Ureter (tissue), 1 donor: ENCODE measurements at places on chromosomes 5 and 9. TPM values are rescaled to one million over a fixed set of nuclear protein-coding genes. Genes with fewer than 3 reads are reported as not detected.

GRCh38 chr5:172446336-172447051 is 7.8 kb downstream of the SH3PXD2B start:
- DNase-seq, result no peak

PTGDS gene
- total RNA-seq, result 111 TPM

GRCh38 chr5:1936413-1936812 is 53.7 kb upstream of the IRX4 start:
- DNase-seq, result no peak

- no peak for DNase-seq
Measured at GRCh38 chr5:157295247-157295646, 29.3 kb downstream of the CYFIP2 start.

DNA sequence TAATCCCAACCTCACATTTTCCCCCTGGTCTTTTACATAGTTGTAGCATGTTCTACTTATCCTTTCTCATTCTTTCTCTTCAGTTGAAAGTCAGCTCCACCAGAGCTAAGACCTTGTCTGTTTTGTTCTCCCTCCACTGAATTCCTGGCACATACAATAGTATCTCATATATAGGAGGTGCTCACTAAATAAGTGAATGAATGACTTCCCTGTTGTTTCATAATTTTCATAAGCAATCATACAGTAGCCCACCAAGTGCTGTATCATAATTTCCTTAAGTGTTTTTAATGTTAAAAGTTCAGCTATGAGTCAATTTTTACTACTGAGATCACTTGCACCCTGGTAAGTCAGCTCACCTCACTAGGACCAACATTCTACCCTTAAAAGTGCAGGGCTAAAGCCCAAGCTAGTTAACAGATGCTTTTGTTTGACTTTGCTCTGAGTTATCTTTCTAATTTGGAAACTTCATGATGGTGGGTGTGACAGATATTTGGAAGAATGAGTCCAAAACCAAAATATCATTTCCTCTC is 27.6 kb downstream of the TMEM245 start:
- DNase-seq, result no peak

SLC4A9 gene
- total RNA-seq, result 0.13 TPM

C9orf50 gene
- not detected for total RNA-seq

DNA sequence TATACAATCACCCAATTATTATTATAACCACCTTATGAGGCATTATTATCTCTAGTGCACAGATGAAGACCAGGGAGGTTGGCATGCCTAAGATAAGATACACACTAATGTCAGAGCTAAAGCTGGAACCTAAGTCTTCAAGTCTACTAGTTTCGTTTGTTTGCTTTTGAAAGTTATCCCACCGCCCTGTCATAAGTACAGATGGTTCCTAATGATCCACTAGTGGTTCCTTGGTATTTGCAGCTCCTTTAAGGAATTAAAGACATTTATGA is 14.1 kb downstream of the NDUFA8 start:
- DNase-seq, result no peak

IFNA14 gene
- not detected for total RNA-seq

DNA sequence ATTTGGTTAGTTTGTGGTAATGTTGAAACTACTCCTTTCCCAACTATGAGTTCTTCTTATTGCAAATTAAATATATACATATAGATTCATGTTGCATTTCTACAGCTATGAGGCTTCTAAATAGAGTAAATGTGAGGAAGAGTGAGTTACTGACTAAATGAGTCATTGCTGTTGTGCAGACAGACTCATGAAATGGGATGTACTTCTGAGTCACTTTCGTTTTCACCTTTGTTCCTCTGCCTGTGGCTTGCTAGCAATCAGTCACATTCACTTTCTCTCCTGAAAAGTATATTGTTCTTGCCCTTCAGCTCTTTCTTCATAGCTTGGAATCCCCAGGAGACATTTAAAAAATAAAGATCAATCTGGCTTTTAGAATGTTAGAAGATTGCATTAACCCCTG is 295.5 kb upstream of the SMC2 start:
- no peak for DNase-seq

- no peak for DNase-seq
Measured at GRCh38 chr9:19416143-19416542, 7.3 kb downstream of the ACER2 start.

- peak; percentile 51 for DNase-seq
Measured at GRCh38 chr9:113808391-113809358, 67.4 kb upstream of the ZNF618 start.

- DNase-seq, result no peak
Measured at GRCh38 chr5:3190930-3191329, 404.7 kb upstream of the IRX1 start.

PLPP1 gene
- total RNA-seq, result 180 TPM

CYLC2 gene
- total RNA-seq, result not detected

GRCh38 chr5:129377504-129377903 is 82.6 kb upstream of the ADAMTS19 start:
- no peak for DNase-seq

GRCh38 chr5:40475561-40475960 is 204.2 kb upstream of the PTGER4 start:
- DNase-seq, result no peak

GRCh38 chr5:135329913-135330797 is 68.9 kb downstream of the MACROH2A1 start:
- no peak for DNase-seq

- DNase-seq, result no peak
Measured at GRCh38 chr5:164191240-164191639, 685.8 kb downstream of the MAT2B start.

- no peak for DNase-seq
Measured at GRCh38 chr5:146098047-146098446, 7.3 kb downstream of the PLAC8L1 start.

PCDHB9 gene
- total RNA-seq, result 1.9 TPM

GDA gene
- total RNA-seq, result 6.6 TPM

- no peak for DNase-seq
Measured at GRCh38 chr5:90696153-90696552, 137.6 kb downstream of the ADGRV1 start.

- no peak for DNase-seq
Measured at GRCh38 chr5:61200582-61201155, 38.4 kb upstream of the SMIM15 start.

DNA sequence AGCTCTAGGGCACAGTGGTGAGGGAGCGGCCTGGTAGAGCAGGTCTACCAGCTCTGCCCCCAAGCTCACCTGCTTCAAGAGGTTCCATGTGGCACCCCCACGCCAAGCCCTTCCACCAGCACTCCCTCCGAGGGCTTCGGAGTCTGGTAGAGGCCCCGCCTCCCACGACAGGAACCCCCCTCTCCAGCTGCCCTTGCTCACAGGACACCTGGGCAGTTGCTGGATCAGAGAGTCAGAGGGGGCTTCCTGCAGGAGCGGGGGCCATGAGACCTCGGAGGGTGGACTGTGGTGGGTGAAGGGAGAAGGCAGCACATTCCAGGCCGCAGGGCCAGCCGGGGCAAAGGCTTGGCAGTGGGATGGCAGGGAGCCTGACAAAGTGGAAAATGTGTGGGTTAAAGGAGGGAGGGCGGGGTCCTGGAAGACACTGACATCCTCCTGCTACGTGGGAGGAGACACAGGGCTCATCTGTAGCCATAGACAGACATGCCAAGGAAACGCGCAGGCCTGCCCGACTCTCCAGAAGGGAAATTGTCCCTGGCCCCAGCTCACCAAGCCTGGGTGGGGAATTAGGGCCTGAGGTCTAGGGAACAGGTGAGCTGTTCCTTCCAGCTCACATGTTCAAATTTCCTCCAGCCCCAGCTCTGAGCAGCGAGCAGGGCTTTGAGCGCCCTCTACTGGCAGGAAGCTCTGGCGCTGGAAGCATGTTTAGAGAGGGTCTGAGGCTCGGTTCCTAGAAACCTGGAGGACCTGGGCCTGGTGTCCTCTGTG is 74.2 kb downstream of the NTNG2 start:
- DNase-seq, result peak; percentile 72

DNA sequence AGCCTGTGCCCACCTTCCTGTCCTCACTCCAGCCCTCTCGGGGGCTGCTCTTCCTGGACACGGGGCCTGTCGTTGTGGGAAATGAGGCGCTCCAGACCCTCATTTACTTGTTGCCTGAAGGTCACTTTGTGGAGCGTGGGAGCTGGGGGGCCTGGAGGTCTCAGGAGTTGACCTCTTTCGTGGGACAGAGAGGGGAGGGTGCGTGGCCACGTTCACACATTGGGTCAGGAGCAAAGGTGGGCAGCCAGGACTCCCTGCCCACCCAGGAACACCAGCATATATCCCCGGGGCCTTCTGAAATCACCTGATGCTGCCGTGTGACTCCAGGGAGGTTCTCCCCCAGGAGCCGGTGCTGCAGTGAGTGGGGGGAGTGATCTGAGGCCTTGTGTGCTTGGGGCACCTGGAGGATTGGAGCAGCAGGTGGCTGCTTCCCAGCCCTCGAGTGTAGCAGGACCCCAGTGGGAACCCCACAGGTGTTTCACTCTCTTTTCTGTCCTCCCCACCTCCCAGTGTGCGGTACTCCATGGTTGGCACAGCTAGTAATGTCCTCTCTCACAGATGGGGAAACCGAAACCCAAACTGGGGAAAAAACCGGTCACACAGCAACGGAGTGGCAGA is 20.3 kb downstream of the NCS1 start:
- no peak for DNase-seq

DNA sequence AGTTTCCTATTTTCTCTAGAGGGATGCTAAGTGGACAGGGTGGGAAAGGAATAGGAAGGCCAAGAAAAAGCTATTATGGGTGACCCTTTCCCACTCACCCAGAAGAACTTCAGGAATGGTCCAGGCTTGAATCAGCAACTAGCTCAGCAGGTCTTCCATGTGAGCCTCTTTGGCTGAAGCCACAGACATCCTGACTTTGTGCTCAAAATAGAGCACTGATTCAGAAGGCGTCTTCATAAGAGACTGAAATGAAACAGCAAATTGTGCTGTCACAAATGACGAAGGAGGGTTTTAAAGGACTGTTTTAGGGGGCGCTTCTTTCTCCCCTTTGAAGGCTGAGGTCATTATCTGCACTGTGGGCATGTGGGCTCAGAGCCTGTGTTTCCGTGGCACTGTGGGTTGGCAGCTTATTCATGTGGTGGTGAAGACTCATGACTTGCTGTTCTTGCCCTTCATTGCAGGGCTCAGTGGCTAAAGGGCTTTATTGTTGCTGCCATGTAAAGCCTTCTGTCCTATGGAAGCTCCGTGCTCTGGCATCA is 65.8 kb upstream of the NFIL3 start:
- DNase-seq, result no peak

DNA sequence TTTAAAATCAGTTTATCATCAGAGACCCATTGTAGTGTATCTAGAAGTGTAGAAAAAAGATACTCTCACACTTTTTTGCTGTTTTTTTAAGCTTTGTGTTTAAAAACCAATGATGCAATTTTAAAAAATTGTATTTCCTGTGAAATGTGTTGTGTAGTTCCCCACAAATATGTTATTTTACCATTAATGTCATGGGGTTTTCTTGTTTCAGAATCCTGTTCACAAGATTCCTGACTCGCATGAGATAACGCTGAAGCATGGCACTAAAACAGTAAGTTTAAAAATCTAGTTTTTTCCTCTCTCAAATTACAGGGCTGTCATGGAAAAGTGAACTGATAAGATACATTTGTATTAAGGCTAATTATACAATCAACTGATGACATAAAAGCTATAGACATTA is 58.6 kb downstream of the WDR70 start:
- DNase-seq, result no peak

SWI5 gene
- 21.9 TPM for total RNA-seq

- no peak for DNase-seq
Measured at GRCh38 chr9:121735065-121735792, 83.8 kb downstream of the DAB2IP start.

- no peak for DNase-seq
Measured at GRCh38 chr5:120789918-120790317, 325.8 kb downstream of the PRR16 start.

- DNase-seq, result peak; percentile 83
Measured at GRCh38 chr9:129783516-129784361, 19.2 kb upstream of the TOR1B start.

LTC4S gene
- total RNA-seq, result 13.7 TPM

DNA sequence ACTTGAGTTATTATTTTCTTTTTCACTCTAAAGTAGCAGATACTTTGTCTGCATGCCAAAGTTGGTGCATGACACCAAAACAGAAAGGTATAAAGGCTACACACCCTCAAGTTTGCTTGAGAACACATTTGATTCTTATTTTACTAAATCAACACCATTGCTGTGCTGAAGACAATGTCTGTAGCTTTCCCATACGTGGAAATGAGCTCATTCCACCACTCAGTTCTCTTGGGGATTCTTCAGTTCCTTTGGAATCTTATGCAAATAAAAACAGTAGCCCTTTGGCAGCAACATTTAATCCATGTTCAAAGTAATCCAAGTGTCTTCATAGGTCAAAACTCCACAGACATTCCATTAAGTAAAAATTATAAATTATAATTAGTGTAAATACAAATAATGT is 264.9 kb downstream of the TLE1 start:
- no peak for DNase-seq
